ENCODE measurements at places on chromosomes 1 and 21.

DNA sequence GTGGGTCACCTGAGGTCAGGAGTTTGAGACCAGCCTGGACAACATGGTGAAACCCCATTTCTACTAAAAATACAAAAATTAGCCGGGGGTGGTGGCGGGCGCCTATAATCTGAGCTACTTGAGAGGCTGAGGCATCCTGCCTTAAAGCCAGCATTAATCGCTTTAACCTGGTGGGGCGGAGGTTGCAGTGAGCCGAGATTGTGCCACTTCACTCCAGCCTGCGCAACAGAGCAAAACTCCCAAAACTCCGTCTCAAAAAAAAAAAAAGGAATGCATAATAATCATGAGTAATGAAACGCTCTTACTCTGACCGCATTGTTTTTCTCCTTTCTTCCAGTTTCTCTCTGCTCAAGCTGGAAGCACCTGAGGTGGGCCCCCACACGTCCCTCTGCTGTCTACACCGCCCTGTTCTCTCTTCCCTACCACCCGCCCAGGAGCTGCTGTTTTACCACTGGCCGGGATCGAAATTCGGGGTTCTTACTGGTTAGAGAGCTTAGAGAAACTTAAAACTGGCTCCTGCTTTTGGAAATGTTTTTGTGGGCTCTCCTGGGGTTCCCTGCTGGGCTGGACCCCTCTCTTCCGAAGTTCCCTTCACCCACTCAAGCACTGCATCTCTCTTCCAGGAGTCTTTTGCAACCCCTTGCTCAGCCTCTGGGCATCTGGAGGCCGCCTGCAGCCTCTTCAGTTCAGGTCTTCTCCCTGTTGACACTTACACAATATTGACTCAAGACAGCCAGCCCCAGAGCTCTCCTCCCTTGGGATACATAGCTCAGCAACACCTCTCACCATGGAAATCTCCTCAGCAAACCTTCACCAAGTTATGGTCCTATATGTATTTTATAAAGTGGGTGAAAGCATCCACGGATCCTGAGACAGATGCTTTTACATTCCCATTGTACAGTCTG lies 62.5 kb downstream of the FAM163A start:
- no peak for DNase-seq

DNA sequence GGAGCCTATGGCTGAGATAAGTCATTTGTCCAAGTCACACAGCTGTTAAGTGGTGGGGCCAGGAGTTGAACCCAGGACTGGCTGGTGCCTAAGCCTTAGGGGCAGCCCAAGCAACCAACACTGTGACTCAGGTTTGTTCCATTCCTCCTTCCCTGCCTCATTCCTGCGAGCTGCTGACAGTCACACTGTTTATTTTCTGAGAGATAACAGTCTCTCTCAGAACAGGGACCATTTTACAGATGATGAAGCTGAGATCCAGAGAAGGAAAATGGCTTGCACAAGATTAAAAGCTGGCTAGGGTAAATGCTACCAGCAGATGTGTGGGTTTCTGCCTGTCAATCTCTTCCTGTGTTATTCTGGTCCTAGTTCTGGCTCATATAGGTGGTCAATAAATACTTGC lies 24.3 kb upstream of the TCEA3 start:
- DNase-seq: no peak

DNA sequence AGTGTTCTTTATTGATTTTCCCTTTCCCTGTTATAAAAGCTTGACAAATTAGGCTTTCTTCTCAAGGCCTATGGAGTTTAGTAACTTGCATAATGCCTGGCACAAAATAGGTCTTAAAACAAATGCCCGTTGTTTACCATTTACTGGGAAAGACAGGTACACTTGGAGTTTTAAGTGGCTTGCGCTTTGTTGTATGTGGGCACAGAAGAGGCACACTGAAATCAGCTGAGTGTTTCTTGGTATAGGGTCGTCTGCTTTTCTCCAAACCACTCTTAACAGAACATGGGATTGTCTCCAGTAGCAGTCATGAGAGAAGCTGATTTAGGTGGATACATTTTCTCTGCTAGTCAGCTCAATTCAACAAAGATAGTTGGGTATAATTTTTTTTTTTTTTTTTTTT lies 132.5 kb downstream of the SYT14 start:
- DNase-seq: no peak

DNA sequence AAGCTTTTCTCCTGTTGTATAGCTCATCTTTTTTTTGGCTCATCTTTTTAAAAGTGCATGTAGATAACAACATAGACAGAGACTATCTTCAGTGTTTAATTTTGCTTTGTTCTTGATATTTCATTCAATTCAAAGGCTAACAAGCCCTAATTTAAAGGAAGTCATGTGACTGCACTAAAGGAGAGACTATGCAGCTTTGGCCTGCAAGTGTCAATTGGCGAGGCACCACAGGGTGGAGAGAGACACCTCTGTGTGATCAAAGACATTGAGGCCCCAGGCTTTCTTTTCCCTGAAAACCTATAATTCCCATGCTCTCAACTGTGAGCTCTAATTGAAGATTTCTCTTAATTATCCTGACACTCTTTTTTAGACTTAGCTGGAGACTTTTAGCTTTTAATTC lies 53.6 kb downstream of the CHODL start:
- DNase-seq: no peak

GRCh38 chr1:80457409-80457808 lies 1343.3 kb upstream of the ADGRL2 start:
- DNase-seq: no peak

DNA sequence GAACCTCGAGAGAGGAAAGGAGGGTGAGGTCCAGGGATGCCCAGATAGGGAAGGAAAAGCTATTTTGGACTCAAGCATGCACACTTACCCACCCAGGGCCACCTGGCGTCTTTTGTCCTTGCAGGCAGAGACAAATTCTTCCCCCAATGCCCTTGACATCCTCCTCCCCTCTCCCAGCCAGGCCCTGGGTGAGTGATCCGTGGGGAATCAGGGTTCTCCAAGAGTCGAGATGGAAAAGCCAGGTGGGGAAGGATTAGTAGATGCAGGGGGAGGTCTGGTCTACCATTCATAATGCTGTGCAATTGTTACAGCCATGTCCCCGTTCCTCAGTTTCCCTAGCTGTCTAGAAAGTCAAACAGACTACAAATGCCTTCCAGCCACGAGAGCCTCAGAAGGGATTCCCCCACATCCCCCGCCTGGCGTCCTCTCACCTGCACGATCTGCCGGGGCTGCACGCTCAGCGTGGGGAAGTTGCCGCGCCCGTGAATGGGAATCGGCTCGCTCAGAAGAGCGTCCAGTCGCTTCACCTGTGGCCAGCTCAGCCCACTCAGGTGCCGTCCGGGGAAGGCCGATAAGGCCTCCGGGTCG lies 580 bp downstream of the TENT5B start:
- DNase-seq: no peak

- no peak for DNase-seq
These were observed 15.7 kb upstream of the ATP13A2 start for GRCh38 chr1:17027403-17027802.

DNA sequence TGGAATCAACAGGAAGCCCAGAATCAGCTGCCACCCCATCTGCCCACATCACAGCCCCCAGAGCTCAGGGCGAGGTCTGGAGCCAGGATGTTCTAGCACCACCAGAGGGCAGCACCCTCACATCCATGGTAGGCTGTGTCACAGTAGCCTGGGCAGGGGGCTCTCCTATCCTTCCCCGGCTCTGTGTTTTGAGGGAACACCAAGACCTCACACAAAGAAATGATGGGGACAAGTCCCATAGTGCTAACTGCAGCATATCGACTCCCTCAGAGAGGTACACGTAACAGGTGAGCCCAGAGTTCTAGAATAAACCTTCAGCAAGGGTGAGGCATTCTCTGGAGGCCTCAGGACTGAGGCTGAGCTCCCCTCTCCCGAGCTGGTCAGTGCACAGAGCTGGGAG lies 2.3 kb upstream of the KCNC4 start:
- DNase-seq: peak; percentile 23

DNA sequence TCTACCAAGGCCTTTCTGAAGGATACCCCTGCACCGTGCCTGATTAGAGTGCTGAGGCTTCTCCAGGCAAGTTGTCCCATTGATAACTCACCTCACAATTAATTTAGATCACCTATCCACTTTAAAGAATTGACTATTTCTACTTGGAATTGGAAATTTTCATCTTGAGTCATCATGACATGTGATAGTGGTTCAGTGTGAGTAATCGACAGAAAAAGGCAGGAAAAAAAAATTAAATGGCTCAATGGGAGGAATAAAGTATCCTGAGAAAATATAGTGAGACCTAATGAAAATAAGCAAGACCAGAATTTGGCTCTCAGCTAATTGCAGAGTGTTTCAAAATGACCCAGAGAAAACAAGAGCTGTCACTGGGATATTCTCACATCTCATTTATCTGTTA lies 222.4 kb upstream of the C8B start:
- no peak for DNase-seq

DNA sequence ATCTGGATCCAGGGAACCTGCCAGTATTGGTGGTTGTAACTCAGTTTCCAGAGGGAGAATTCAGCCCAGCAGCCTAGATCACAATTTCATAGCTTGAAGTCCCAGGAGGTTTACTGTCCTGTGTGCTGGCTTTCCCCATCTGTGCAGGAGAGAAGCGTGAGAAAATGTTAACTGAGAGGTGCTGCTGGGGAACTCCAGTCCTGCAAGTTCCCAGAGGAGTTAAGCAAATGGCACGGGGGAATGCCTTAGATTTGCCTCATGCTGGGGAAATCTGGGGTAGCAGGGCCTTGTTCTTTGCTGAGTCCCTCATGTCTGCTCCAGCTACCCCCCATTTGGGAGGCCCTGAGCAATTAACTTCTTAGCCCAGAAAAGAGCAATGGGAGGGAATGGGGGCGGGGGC lies 25.1 kb upstream of the SLAMF6 start:
- DNase-seq: no peak

GRCh38 chr21:26843933-26844257 lies 1.3 kb downstream of the ADAMTS1 start:
- DNase-seq: no peak

GRCh38 chr1:36514501-36514900 lies 31.8 kb upstream of the CSF3R start:
- no peak for DNase-seq

DNA sequence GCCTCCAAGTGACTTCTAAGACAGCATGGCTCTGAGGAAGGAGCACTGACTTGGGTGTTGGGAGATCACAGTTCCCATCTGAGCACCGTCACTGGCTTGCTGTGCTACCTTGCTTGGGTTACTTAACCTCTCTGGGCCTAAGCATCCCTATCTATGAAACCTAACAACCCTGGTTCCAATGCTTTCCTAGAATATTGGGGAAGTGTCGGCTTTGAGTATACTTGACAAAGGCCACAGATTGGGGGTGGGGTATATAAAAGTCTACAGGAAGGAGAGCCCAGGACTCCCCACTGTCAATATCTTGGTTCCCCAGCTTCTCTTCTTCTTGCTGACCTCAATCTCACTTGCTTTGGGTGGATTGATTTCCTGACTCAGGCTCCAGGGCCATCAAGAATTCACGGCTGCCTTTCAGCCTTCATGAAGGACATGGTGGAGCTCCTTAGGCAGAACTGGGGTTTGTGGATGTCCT lies 6.3 kb downstream of the TNFRSF1B start:
- DNase-seq: no peak

DNA sequence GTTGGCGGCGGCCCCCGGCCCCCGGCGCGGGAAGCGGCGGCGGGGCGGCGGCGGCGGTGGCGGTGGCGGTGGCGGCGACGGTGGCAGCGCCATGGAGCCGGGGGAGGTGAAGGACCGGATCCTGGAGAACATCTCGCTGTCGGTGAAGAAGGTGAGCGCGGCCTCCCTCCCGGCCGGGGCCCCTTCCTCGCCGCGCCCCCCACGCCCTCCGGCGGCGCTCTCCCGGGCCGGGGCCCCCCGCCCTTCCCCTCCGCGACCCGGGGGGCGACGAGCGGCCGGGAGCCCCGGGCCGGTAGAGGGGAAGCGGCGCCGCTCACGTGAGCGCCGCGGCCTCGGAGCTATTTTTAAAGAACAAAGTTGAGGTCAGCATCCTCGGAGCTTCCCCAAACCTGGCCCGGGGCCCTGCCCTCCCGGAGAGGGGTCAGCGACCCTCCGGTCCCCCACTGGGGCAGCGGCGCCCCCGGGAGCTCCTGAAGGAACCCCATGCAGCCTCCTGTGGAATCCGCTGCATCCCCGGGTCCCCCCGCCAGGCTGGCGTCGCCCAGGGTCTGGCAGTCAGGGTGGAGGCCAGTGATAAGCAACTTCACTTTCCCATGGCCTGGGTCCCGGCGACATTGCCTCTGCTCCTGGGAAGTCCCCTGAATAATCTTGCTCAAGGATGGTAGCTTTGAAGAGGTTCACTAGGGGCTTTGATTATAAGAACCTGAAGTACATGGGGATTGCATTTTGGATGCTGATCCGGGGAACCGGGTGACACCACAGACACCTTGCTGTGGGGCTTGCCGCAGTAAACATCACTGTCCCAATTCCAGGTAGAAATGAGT lies 560 bp downstream of the PLEKHM2 start:
- DNase-seq: no peak

DNA sequence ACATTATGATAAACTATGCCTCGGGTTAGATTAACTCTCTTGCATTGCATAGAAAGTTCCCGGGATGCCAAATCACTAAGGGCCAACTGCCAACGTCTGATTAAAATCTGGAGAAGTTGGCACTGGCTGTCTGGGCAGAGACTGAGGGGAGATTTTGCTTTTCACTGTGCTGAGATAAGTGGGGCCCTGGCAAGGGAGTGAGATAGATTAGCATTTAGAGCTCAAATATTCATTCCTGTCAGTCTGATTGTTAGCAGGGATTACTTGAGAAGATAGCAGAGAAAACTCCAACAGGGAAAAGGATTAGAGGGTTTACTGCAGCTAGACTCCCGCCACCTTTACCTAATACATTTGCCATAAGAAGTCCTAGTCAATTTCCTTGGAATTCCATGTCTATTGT lies 714.1 kb upstream of the CHRM3 start:
- peak; percentile 42 for DNase-seq

DNA sequence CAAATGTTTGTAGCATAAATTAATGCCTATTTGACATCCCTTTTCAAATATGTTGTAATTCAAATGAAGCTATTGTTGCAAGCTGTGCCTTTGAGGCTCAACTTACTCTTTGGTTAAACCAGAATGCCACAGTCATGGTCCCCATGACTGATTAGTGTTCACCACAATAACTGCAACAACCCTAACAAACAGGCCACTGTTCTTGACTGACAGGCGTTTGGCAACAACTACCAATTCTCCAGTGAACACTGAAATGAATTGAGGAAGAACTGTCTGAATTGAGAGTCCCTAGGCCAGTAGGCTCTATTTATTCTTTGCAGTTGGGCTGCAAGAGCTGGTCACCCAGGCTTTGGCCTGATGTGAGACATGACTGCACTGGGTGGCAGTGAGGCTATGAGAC lies 6.6 kb upstream of the TMEM167B start:
- no peak for DNase-seq

Data from A172 (cell line).